NCI-H446 treated with DMSO at 0.1 percent for 48 hours (cell line): ENCODE measurements at places on chromosomes 2 and 18.

- peak; percentile 74 for DNase-seq
Observed at GRCh38 chr18:3794537-3795348, 344.8 kb downstream of the TGIF1 start.

- DNase-seq: no peak
Observed at GRCh38 chr2:226079671-226080181, 680.2 kb downstream of the NYAP2 start.

DNA sequence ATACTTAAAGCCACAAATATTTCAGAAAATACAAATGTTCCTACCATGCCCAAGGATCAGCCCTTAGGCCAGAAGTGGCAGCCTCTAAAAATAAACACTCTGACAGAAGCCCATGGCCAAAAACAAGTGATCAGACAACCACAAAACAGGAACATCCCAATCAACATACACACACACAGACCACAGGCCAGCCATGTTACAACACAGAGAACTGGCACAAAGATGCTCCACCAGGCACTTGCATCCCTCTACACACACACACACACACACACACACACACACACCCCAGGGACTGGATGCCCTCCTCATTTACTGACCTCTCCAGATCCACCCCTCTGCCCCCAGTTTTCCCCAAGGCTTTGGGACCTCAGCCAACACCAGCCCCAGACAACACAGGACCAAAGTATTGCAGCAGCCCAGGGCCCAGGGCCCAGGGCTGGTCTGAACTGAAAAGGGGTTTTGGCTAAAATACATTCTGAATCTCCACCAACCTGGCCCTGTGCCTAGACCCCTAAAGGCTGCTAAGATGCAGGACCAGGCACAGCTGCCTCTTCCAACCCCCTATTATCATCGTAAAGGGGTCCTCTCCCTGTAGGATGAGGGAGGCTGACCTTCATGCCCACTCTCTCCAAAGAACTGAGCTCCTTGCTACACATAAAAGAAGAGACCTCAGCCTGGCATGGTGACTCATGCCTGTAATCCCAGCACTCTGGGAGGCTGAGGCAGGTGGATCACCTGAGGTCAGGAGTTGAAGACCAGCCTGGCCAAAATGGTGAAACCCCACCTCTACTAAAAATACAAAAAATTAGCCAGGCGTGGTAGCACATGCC, 151.4 kb downstream of the TNS1 start:
- DNase-seq: no peak

DNA sequence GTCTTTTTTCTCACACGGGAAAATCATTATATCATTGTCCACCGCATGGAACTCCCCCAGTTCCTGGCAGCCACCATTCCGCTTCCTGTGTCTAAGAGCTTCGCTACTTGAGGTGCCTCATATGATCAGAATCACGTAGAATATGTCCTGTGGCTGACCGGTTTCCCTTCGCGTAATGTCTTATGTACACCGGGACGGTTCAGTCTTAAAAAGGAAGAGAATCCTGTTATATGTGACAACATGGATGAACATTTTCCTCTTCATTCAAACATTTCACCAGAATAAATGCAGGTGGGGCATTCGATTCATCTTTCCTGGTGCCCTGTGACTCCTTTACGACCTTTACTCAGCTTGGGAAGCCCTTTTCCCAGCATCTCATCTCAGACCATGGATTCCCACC, 131.7 kb upstream of the TWIST2 start:
- DNase-seq: no peak

GRCh38 chr18:43276491-43276890, 799 bp downstream of the SYT4 start:
- no peak for DNase-seq
